ENCODE measurements at places on chromosomes 5 and 9. TPM values are rescaled to one million over a fixed set of nuclear protein-coding genes. Genes with fewer than 3 reads are reported as not detected.

Gene SCGB3A2
- total RNA-seq, result not detected

Gene PCDHA3
- 1.4 TPM for total RNA-seq

Gene CFAP157
- 2.9 TPM for total RNA-seq

Gene SLC6A7
- not detected for total RNA-seq

Gene TCF7
- 15.6 TPM for total RNA-seq

Gene ITK
- total RNA-seq, result 14.0 TPM

Gene NUP214
- total RNA-seq, result 75.3 TPM

Gene TMC1
- total RNA-seq, result 0.25 TPM

Gene TMEM215
- total RNA-seq, result not detected

Gene FLT4
- 29.4 TPM for total RNA-seq

Gene PCDHB5
- 7.5 TPM for total RNA-seq

Gene IER5L
- total RNA-seq, result 46.9 TPM

Gene SHC3
- total RNA-seq, result 1.5 TPM

Gene CMYA5
- total RNA-seq, result 6.1 TPM

Gene FIBCD1
- 0.25 TPM for total RNA-seq

Gene SLC34A1
- 0.91 TPM for total RNA-seq

Gene MARCOL
- total RNA-seq, result not detected

Gene KIF20A
- 0.63 TPM for total RNA-seq

Gene C5orf63
- total RNA-seq, result 8.5 TPM

Gene SLC27A4
- 29.3 TPM for total RNA-seq

Gene PPIC
- 46.1 TPM for total RNA-seq

Gene SLC6A19
- total RNA-seq, result 2.2 TPM

Gene PCDHB2
- total RNA-seq, result 2.9 TPM

Gene DND1
- 1.0 TPM for total RNA-seq

Gene PCDHB4
- 5.8 TPM for total RNA-seq

Gene SPATA31C1
- total RNA-seq, result not detected

Gene OR13D1
- not detected for total RNA-seq

Gene SLC36A3
- not detected for total RNA-seq

Gene CCNI2
- 3.4 TPM for total RNA-seq

Gene TXNDC8
- not detected for total RNA-seq

Gene PKD2L2
- not detected for total RNA-seq

Gene SH3GL2
- 3.1 TPM for total RNA-seq

Gene KIAA1958
- 15.3 TPM for total RNA-seq

Gene SHB
- 39.8 TPM for total RNA-seq

Gene FER
- 38.2 TPM for total RNA-seq

Gene EPB41L4B
- 6.5 TPM for total RNA-seq

Gene MOB3B
- 22.5 TPM for total RNA-seq

Gene CCDC192
- total RNA-seq, result not detected

Gene ZBED3
- 20.7 TPM for total RNA-seq

Gene SH2D3C
- 27.7 TPM for total RNA-seq

Gene POU4F3
- total RNA-seq, result 0.13 TPM

Gene PCDHB6
- total RNA-seq, result 2.0 TPM

Gene TAF11L10
- total RNA-seq, result not detected

Gene KIF24
- 2.8 TPM for total RNA-seq

Gene SLC2A6
- 5.8 TPM for total RNA-seq

Gene APBA1
- total RNA-seq, result 5.1 TPM

Gene S1PR3
- 36.4 TPM for total RNA-seq

Gene FRMD3
- 11.0 TPM for total RNA-seq

Gene IFNA21
- not detected for total RNA-seq

Gene SERF1B
- total RNA-seq, result 19.9 TPM

Gene CTSV
- 0.69 TPM for total RNA-seq

Gene JAKMIP2
- total RNA-seq, result 0.38 TPM

Gene SLCO6A1
- total RNA-seq, result not detected

Gene FSD1L
- 13.2 TPM for total RNA-seq

Gene DMGDH
- 10.4 TPM for total RNA-seq

Gene PAXX
- 54.2 TPM for total RNA-seq

Gene SHOC1
- total RNA-seq, result 0.16 TPM

Gene PCDHGA9
- total RNA-seq, result 7.6 TPM

Gene GFI1B
- 0.28 TPM for total RNA-seq
